ENCODE measurements at places on chromosomes 2 and 18.
A peak's percentile ranks its signal among the peaks of the same experiment; 100 is the strongest.

GRCh38 chr2:82282111-82282882 lies 1977.7 kb upstream of the LRRTM1 start:
- DNase-seq = no peak

DNA sequence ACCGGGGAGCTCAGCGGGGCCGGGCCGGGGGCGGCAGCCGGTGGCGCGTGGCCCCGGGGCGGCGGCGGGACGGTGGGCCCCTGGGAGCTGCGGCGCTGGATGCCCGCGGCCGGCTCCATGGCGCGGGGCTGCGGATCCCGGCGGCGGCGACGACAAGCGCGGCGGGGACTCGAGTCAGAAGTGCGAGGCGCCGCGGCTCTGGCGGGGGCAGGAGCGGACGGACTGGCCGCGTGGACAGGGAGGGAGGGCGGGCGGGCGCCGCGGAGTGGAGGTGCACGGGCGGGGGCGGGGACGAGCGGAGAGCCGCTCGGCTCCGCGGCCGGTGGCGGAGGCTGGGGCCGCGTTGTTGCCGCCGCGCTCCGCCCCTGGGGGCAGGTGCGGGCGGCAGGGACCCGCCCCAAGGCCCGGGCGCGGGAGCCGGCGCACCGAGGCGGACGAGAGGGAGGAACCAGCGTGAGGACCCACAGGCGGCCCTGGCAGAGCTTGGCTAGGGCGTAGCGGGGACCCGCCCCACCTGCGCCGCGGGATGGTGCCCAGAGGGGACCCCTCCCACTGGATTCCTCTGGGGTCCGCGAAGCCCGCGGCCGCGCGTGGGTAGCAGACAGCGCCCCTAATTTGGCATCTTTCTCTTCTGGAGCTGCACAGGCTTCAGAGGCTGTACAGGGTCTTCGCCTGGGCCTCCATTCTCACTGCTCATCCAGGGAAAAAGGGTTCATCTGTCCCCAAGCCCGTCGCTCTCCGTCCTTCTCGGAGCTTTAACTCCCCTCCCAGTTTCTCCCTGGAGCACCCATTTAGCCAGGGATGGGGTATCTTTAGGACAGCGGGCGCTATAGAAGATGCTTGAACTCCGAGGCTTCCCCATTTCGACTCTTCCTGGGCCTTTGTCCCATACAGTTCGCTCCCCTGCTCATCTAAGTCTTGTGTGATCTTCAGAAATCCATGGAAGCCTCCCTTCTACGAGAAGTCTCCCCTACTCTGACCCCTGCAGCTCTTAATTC lies at the start of gene TMEM163:
TSS of gene TMEM163 (minus strand) at position 184 of the 998 bp plus-strand sequence.
- peak; percentile 31 for DNase-seq

- DNase-seq = peak; percentile 19
These were observed 3.6 kb downstream of the SOX11 start for GRCh38 chr2:5695654-5696403.

DNA sequence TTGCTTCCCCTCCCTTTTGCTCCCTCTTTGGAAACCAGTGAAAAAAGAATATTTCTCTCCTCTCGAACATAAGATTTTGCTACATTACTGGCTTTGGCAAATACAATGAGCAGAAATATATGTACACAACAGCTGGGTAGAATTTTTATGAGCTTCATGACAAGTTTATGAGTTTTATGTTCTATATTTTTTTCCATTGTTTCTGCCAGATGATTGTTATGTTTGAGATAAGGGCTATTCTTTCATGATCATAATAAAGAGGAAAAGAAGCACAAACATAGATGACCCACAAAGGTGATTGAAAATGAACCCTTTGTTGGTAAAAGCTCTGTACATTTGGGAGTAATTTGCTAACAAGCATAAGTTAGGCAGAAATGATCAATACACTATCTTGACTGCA lies 14.8 kb upstream of the TFPI start:
- no peak for DNase-seq

DNA sequence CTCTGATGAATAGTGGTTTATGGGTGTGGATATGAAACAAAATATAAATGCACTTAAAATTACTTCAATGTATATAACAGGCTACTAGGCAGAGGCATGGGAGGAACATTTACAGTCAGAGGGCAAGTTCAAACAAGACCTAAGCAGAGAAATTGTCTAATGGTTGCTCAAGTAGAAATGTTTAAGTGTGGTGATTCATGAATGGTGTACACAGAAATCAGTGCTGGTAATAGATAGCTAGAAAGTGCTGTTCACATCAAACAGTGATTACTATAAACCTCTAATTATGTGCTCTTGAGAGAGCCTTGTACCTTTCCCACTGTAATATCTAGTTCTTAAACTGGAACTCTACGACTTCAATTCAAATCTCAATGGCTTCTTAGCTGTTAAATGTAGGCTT lies 485.1 kb downstream of the NRXN1 start:
- no peak for DNase-seq

DNA sequence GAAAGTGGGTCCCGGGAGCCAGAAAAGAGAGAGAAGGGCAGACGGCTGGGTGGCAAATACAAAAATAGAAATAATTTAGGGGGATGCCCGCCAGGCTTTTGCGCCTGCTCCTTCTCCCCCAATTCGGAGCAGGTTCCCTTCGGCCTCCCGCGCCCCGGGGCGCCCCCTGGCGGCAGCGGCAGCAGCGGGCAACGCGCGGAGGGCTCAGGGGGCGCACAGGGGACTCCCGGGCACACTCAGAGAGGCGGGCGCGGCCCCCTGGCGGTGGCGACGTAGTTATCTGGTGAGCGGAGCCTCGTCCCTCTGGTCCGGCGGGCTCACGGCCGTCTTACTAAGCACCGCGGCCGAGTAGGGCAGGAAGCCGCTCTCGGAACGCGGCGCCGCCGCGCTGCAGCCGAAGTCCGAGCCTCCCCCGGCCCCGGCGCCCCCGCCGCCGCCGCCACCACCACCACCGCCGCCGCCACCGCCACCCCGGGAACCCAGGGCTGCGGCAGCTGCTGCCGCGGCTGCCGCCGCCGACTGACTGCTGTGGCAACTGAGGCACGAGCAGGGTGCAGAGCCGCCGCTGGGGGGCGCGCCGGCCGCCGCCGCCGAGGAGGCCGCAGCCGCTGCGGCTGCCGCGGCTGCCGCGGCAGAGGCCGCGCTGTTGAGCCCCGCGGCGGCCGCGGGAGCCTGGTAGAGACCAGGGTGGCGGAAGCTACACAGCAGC lies 3.8 kb downstream of the EVX2 start:
- peak; percentile 82 for DNase-seq

Data from NCI-H1930 (cell line).